ENCODE measurements at places on chromosomes 12 and 14.
A peak's percentile ranks its signal among the peaks of the same experiment; 100 is the strongest.

DNA sequence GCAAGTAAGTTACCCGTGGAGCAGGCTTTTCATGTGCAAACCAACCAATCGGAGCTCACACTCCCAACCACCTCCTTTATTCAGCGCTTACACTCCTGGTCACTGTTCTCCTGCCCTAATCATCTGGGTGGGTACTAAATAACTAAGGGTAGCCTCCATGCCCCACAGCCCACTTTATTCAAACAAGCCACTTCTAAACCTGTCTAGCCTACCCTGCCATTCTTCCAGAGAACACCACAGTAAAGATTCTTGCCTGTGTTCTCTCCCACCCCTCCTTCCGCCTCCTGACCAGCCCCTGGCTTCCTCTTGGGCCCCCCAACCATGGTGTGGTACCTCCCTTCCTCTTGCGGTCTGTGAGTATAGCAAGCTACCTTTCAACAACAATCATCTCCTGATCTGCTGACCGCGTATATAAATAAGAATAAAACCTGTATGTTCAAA is 581.9 kb downstream of the VRK1 start:
- no peak for DNase-seq

- DNase-seq: peak; percentile 31
Observed at GRCh38 chr12:129599406-129599805, 304.4 kb downstream of the TMEM132D start.

DNA sequence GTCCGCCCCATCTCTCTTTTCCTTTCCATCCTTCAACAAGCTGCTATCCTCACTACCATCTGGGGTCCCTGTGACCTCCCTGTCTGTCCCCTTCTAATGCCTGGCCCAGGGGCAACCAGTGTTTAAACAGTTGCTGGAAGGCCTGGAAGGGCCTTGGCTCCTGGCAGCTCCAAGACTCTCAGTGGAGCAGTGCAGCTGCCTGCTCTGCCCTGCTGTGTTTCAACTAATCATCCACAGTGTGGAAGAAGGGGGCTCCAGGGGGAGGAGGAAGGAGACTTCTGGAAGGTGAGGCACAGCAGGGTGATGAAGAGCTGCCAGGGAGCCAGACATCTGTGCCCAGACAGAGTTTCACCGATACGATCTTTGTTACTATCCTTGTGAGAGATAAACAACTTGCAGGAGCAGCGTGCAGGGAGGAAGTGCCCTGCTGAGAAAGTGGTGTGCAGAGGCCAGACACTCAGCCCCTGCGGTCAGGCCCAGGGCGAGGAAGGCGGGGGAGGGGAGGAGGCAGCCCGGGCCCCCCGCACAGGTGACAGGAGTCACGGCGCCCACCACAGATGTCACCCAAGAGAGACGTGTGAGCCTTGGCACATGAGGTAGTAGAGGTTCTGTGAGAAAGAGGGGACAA is 1061.8 kb downstream of the BCL11B start:
- no peak for DNase-seq

- DNase-seq: no peak
Observed at GRCh38 chr12:130714591-130715149, 1.4 kb downstream of the RIMBP2 start.

- DNase-seq: no peak
Observed at GRCh38 chr12:78236264-78236663, 405.6 kb downstream of the NAV3 start.

DNA sequence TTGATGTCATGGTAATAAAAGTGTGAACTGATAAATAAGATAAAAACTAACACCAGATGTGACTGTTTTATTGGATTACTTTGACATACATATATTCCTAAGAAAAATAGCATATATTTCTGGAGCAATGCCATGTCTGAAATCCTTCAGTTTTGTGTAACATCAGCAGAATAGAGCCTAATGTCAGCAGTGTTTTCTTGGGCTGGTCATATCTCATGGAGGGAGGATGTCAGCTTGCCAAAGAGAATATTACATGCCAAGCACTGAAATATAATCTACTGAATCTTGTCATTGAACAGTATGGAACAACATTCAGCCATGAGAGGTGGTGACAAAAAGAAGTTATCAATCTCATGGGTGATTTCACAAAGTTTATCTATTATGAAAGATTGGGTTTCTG is 220.3 kb downstream of the KLHL28 start:
- no peak for DNase-seq

- peak; percentile 31 for DNase-seq
Observed at GRCh38 chr12:66352197-66352596, 49.9 kb downstream of the HELB start.

- DNase-seq: peak; percentile 44
Observed at GRCh38 chr12:64412459-64412858, 8.3 kb downstream of the XPOT start.

- no peak for DNase-seq
Observed at GRCh38 chr12:7068994-7069346, 8.5 kb downstream of the C1S start.

DNA sequence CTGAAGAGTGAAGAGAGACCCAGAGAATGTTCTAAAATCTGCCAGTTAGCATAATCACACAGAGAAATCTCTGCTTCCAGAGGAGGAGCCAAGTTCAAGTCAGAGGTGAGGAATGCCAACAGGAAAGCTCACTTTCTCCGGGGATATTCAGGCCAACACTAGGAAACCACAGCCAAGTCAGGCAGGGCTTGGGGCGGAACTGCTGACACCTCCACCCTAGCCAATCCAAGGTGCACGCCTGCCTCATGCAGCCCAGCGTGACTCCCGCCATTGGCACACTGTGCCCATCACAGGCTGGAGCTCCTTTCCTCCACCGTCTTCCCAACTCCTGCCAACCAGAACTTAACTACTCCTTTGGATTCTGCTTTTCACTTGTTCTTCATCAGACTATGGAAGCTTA is 374.3 kb upstream of the CCDC196 start:
- DNase-seq: no peak

GRCh38 chr12:118307069-118307954 is 65.4 kb downstream of the TAOK3 start:
- peak; percentile 94 for DNase-seq

DNA sequence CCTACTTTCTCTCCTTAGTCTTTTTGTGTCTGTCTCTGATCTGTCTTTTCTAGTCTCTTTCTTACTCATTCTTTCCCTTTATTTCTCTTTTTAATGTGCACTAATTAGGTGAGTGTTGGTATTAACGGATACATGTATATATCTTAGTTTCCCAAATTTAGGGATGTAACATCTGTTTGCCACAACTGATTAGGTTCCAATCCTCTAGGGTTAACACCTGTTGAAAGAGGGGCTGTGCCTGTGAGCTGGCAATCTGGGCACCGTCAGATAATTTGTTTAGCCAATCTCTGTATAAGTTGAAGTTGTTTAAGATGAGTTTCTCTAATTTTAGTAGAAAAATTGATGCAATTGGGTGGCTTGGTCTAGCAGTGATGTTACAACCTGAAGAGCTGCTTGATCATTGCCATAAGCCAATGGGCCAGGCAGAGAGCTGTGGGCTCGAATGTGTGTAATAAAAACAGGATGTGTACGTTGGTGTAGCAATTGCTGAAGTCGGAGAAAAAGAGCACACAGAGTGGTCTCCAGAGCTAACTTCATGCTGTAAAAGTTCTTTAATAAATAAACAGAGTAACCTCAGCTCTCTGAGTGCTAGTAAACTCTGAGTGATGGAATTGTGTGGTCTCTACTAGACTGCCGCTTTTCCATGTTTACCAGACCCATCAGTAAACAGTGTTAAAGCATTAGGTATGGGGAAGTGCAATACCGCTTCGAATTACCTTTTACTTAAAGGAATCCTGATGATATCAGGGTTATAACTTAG is 18.3 kb upstream of the LYZ start:
- DNase-seq: no peak

- DNase-seq: no peak
Observed at GRCh38 chr12:130591736-130592135, 124.4 kb downstream of the RIMBP2 start.

DNA sequence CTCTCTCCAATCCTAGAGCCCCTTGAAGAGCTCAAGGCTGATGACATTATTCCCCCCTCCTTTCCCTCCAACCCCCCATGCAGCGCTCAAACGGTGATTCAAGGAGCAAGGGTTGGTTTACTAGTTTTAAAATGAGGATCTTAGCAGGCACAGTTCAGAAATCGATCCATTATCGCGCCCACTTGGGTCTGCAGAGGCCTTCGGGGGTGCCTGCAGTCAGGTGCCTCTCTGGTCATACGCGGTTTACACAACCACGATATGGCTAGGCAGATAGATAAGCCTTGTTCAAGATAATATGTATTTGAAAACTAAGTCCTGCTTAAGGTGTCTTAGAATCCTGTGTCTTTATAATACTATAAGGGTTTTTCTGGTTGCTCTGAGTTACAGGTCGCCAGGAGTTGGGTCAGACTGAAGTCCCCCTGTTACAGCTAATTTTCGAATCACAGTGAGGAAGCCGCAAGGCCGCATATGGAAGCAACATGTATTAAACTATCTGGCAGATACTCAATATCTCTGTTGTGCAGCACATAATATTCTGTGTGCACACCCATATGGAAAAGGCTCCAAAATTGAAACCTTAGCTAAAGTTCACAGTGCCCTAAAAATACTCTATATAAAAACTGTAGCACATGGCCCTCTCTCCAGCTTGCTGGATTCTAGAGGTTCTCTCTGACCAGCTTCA is 10.0 kb downstream of the BHLHE41 start:
- DNase-seq: peak; percentile 28

DNA sequence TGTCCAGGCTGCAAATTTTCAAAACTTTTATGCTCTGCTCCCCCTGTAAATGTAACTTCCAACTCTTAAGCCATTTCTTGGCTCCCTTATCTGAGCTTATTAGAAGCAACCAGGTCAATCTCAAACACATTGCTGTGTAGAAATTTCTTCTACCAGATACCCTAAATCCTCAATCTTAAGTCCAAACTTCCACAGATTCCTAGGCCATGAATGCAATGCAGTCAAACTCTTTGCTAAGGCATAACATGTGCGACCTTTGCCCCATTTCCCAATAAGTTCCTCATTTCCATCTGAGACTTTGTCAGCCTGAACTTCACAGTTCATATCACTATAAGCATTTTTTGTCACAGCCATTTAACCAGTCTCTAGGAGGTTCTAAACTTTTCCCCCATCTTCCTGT is 64.5 kb downstream of the TMTC3 start:
- peak; percentile 66 for DNase-seq

DNA sequence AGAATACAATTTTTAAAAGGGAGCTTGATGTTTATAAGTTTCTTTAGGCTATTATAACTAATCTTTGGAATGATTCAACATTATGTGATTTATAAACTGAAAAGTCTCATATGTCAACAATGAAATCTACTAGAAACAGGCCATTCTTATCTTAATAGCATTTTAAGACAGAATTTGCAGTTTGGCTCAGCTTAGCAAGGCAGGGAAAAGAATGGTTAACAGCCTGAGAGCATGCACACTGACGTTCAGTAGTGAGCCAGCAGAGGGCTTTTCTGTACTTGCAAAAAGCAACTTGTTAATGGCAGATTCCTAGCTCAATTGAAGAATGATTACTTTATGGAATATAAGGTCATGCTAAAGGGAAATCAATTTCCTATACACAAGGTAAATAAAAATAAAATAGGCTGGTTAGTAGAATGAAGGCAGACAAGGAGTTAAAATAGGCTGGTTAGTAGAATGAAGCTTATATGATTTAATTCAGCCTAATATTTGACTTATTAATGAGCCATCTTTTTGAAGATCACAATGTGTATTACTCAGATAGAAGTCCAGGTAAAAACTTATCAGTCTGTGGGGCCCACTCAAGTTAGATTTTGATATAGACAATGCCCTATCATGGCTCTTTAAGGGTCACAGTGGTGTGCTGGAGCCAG is 95.9 kb downstream of the OTOGL start:
- DNase-seq: peak; percentile 74

DNA sequence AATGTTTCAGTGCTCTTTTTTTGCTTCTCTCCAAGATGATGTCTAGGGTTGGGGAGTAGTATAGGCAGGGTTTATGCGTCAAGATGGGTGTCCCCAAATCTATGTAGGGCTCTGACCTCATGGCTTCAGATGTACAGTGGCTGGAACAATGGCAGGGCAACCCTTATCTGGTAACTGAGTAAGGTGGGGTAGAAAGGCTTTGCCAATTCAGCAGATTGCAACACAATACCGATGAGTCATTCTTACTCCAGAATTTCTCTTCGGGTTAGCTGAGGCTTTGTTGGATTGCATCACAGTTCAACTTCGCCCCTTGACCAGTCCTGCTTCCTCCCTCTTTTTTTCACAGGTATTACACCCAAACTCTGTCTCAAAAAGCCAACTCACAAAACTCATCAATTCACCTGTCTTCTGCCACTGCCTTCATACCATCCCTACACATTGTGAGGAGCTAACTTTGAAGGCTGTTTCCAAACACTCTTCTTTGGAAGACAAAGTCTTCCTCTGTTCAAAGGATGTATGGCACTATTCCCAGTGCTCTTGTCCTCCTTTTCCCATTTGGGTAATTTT is 190.2 kb upstream of the CNOT2 start:
- peak; percentile 77 for DNase-seq

GRCh38 chr12:132514838-132515237 is 24.9 kb downstream of the FBRSL1 start:
- DNase-seq: no peak

- peak; percentile 30 for DNase-seq
Observed at GRCh38 chr12:86193931-86194330, 62.3 kb downstream of the MGAT4C start.

- no peak for DNase-seq
Observed at GRCh38 chr14:38662781-38663180, 406.9 kb upstream of the CLEC14A start.

DNA sequence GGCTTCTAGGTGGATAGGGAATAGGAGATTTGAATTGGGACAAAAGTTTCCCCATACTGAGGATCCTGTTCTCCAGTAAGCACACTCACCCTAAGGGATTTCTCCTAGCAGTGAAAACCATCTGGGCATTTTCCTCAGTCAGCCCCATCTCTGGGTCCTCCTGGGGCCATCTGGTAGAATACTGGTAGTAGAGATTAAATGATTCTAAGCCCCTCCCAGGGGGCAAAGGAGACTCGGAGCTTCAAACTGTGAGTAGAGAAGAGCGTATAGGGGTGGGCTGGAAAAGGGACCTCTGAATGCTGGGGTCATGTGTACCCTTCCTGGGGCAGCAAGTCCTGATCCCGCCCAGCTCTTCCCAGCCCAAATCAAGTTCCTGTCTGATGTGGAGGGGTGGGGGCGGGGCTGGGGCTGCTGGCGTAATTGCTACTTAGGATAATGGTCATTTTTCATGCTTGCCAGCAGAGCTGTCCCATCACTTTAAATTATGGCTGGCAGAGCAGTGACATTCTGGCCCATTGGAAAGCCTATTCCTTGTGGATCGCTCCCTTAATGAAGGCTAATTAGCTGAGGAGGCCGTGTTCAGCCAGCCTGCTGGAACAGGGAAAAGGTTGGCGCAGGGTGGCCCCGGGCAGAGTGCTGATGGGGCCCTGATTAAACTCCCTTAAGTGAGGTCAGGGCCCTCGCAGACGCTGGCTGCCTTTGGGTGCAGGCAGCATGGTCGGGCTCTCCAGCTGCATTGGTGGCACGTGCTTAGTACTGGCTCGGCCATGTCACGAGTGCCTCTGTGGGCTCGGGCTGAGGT is 127.8 kb downstream of the TSPAN9 start:
- no peak for DNase-seq

Measured in fibroblast of upper back skin (primary cell).